ENCODE measurements at places on chromosomes 4 and X.

DNA sequence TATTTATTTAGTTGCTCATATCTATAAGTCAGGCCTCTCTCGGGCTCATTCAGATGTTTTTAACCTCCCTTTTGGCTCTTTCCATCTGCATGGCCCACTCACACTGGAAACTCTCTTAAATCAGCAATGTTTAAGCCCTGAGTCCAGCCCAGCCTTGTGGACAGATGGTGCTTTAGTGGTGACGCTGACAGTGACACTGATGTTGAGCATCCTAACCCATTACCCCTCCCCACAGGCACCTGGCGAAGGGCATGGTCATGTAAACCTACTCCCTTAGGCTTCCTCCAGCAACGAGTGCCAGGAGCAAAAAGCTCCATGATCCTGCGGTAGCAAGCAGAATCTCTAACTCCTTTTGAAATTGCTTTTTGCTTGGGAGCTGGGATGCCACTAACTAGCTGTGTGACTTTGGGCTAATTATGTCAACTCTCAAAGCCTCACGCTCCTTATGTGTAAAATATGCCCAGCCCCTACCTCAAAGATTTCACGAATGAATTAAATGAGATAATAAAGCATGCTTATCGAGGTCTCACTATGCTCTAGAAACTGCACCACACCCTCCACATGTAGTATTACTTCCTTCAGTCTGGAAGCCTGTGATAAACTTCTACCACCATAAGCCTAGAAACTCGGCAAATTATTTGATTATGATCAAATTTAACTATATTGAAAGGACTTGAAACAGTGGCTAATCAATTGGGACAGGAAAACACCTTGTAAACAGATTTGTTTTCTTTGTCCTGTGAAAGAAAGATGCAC, 569.4 kb downstream of the BCOR start:
- DNase-seq = no peak

DNA sequence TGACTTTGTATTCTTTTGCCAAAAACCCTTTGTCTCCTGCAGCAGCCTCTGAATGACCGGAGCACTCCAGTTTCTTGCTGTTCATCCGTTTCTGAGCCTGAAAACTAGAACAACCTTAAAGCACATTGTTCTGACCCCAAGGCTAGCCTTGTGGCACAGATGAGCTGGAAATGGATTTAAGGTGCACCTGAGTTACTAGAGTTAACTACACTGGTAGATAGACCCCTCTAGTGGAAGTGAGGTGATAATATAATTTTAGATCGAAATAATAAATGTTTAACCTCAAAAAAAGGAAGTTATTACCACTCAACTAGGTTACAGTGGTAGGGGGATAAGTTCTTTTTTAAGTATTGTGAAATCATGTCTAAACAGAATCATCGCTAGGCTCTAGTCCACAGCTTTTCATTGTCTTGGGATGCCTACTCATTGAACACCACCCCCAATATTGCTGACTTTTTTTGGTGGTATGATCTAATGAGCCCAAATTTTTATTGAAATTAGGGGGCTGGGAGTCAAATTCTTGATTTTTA, 2.7 kb downstream of the PLS3 start:
- DNase-seq = peak; percentile 1

DNA sequence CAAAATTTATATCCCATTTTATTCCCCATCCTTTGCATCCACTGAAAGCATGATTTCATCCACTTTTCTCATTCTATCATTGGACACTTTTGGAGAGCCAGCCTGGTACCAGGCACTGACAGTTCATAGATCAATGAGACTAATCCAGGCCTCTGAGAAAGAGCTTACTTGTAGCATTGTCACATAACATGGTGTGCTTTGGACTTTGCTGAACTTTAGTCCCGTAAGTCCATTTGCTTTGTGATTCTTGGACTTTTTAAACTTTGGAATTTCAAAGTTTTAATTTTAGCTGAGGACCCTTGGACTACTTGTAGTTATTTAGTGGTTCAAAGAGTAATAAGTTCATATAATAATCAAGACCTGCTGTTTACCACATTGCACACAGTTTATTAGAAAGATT, 11.5 kb downstream of the LIAS start:
- no peak for DNase-seq

- no peak for DNase-seq
Measured at GRCh38 chr4:174373821-174374220, 90.1 kb downstream of the CEP44 start.

DNA sequence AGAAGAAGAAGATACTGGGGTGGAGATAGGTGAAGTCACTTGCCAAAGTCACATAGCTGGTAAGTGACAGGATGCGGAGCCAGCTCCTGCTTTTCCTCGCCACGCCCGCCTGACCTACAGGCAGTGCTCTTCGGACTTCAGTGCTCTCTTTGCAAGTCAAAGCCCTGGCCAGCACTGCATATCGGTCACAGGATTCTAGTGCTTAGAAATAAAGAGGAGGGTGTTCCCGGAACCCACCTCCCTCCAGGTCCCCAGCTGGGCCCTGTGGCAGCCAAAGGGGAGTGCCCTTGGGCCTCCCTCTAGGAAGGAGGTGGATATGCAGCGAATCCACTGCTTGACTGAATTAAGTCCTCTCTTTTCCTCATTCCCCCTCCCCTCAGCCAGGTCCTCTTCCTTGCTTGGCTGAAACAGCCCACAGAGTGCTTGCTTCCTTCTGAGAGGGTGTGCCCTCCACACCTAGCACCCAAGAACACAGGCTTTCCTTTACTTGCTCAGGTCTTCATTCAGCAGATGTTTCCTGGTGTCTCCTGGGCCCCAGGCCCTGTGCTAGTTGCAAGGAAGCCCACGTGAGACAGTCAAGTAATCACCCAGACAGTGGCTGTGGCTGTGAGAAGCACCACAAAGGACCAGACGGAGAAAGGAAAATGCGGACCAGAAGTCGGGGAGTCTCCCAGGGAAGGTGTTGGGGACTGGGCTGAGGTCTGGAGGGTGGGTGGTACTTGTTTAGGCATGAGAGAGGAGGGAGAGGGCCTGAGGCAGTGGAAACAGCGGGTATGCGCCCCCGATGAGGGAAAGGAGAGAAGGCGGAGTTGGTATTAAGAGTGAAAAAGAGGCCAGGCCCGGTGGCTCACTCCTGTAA, 14.0 kb upstream of the HMGB3 start:
- no peak for DNase-seq

DNA sequence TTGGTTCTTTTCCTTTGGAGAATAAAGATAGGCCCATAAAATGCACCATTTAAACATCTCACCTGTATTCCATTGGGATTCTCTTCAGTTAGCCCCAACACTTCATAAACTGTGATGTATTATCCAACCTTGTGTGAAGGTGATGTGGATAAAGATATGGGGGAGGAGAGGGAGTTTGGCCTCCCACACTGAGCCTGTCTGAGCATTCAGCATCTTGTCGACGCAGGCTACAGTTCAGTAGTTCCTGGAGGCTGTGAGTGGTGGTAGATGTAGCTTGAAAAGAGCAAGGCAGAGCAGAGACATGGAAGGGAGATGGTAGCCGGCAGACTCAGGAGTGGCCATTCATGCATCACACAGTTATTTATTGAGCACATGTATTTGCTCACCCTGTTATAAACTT, 292.4 kb upstream of the PITX2 start:
- DNase-seq = no peak

GRCh38 chrX:129039176-129039575, 484.1 kb downstream of the SMARCA1 start:
- DNase-seq = no peak

DNA sequence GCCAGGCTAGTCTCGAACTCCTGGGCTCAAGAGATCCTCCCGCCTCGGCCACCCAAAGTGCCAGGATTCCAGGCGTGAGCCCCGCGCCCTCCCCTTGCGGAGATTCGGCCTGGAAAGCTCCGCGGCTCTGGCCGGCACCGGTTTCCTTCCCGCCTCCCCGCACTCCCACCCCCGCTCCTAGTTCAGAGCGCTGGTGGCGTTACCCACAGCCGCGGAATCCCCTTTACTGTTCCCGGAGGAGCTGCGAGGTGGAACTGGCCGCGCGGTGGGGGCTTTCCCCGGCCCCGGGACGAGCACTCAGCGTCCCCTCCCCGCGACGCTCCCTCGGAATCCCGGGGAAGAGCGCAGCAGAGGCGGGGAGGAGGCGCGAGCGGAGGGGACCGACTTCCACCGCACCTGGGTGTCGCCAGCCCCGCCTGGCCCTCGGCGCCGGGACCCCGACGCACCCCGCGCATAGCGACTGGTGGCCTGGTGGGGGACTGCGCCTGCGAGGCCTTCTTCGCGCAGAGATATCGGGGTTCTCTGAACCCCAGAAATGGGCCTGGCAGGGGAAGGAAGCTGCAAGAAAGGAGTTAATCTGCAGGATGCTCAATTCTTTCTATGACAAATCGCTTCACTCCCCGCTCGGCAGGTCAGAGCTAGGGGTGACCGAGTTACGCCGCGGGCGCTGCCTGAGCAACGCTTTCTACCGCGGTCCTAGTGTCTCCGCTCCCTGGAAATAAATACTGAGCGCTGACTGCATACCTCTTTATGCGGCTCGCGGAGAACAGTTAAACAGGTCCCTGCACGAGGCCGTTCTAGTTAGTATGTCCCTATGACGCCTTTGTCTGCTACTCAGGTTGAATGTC, 14.6 kb upstream of the SLC25A4 start:
- DNase-seq = no peak

GRCh38 chr4:115090483-115091075, 22.8 kb downstream of the NDST4 start:
- peak; percentile 64 for DNase-seq

DNA sequence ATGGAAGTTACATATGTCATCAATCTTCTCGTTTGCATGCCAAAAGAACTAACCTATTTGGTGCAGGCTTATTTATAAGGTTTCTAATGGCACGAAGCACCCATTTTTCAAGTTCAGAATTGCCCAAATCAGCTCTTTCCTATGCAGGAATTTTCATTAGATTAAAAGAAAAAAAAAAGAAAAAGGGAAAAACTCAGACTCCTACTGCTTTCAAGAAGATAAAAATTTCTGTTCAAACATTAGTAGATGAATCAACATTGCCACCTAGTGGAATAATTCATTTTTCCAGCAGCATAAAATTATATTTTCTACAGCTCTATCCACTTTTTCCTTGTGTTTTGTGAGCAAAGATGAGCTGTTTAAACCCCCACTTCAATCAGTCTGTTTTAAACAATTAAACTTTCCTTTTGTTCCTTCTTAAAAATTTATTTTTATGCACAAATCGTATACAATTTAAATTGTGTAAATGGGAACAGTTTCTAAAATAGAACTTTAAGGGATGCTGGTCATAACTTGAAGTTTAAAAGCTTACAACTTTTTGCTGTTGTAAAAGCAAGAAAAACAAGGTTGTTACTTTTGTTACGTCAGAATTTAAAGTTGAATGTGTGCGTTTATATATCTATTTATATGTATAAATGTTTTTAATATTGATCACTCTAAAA, 309.9 kb downstream of the ARAP2 start:
- DNase-seq = peak; percentile 58

GRCh38 chr4:185068837-185069236, 50.5 kb downstream of the HELT start:
- DNase-seq = no peak

DNA sequence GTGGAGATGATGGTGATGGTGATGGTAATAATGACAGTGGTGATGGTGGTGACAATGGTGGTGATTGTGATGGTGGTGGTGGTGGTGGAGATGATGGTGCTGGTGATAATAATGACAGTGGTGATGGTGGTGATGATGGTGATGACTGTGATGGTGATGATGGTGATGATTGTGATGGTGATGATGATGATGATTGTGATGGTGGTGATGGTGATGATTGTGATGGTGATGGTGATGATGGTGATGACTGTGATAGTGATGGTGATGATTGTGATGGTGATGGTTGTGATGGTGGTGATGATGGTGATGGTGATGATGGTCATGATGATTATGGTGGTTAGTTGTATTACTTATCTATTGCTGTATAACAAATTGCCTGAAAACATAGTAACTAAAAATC, 108.9 kb upstream of the NKX1-1 start:
- DNase-seq = no peak

DNA sequence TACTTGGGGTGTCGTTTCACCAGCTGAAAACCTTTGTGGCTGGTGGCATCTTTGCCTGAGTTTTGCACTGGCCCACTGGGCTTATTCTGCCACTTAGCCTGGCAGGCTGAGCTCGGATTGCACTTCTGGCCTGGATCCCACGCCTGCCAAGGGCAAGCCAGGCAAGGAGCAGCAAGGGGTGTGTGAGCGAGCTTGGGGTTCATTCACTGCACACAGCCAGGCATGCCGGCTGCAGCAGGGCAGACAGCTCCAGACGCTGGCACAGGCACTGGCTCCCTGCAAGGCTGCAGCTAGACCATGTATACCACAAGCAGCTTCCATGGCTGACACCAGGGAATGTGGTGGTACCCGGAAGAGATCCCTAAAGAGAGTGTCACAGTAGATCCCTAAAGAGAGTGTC, 476.3 kb downstream of the EPHA5 start:
- no peak for DNase-seq

- no peak for DNase-seq
Measured at GRCh38 chr4:29058531-29058930, 1661.6 kb upstream of the PCDH7 start.

GRCh38 chr4:183335369-183335940, 13.2 kb upstream of the CLDN24 start:
- no peak for DNase-seq

GRCh38 chrX:146186540-146186939, 368.9 kb downstream of the SLITRK2 start:
- DNase-seq = no peak

DNA sequence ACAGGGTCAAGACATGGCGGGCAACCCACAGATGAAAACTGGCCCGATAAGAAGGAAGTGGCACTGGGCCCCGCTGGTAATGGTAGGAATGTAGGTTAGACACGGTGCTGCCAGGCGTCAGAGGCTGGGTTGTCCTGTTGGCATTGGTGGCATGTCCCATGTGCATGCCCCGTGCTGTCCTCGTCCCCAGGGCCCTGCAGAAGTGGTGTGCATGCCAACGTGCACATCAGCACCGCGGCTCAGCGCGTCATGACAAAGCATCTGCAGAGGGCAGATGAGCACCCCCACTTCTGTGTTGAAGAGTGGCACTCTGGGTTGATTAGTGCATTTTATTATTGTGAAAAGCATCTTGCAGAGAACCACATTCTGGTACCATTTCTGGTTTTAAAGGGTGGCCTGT, 35.6 kb downstream of the NELFA start:
- no peak for DNase-seq

GRCh38 chr4:156790866-156791265, 180.7 kb downstream of the PDGFC start:
- DNase-seq = no peak

DNA sequence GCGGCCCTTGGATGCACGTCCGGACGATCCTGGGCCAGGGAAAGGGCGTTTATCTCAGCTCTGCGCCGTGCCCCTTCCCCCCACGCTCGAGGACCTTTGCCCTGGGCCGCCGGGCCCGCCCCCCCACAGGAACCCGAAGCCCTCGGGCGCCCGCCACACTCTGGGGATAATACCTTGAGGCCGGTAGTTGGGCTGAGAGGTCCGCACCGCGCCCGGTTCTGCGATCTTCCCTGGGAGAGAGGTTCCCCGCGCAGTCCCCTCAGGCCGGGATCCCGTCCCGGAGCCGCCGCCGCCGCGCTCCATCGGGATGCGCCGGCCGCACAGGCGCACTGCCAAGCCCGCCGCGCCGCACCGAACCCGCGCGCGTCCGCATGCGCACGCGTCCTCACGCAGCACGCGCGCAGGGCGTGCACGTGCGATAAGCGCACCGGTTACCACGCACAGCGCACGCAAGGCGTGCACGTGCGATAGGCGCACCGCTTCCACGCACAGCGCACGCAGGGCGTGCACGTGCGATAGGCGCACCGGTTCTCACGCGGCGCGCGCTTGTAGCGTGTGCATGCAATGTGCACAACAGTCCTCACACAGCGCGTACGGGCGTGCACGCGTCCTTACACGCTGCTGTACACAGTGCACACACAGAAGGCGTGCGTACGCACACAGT, at the start of gene MAP7D2:
Gene MAP7D2, minus strand, starts transcription at position 331 of the 664 bp plus-strand sequence. Its CDS starts 28 bp downstream, at position 303.
- DNase-seq = no peak

GRCh38 chr4:184536881-184537248, 62.5 kb upstream of the IRF2 start:
- no peak for DNase-seq
